Stimulated activated memory B cell treated with anti-CD40 and anti-IgM and Interleukin-4, amounts not matched to agents 10 μg/mL and 1 μg/mL and 100 μg/mL, for 72 hours (primary cell): ENCODE measurements at places on chromosomes 3 and 15.

DNA sequence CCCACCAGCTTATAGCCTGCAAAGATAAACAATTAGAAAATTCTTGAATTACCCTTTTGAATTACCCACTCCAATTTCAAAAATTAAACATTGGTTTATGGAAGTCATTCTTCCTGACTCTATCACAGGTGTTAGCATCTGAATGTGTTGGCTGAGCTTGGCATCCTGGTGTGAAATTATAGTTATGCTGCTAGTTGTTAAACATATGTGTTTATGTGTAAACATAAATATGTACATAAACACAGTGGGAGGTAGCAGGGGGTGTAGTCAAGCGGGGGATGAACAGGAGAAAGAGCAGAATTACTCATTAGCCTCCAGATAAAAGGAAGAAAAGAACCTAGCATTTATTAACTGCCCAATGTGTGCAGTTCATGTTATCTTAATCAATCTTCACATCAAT, 530.2 kb downstream of the MCTP2 start:
- ATAC-seq = no peak

DNA sequence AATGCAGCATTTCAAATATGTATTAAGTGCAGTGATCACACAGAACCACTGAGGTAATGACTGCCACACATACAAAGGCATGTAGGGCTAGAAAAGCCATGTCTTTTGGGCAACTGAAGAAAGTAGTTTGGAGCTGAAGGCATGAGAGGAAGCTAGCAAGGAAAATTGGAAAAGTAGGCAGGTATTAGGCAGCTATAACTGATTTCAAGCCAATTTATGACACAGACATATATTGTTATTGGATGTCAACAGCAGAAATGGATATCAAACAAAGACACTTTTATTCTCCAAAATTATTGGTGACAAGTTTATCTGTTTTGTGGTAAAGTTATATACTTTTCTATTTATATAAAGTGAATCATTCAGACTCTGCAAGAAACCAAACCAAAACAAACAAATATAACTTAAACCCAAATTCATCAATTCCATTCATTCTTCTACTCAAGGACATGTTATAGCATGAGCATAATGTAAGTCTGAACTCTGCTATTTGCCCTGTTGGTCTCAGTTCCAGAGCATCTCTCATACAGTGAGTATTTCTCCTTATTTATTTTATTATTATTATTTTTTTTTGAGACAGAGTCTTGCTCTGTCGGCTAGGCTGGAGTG, 307.4 kb upstream of the COL8A1 start:
- no peak for ATAC-seq

- ATAC-seq = no peak
These were observed 40.9 kb upstream of the NR2C2 start for GRCh38 chr3:14906355-14906971.

GRCh38 chr3:55554634-55555425, 67.7 kb upstream of the WNT5A start:
- ATAC-seq = no peak

DNA sequence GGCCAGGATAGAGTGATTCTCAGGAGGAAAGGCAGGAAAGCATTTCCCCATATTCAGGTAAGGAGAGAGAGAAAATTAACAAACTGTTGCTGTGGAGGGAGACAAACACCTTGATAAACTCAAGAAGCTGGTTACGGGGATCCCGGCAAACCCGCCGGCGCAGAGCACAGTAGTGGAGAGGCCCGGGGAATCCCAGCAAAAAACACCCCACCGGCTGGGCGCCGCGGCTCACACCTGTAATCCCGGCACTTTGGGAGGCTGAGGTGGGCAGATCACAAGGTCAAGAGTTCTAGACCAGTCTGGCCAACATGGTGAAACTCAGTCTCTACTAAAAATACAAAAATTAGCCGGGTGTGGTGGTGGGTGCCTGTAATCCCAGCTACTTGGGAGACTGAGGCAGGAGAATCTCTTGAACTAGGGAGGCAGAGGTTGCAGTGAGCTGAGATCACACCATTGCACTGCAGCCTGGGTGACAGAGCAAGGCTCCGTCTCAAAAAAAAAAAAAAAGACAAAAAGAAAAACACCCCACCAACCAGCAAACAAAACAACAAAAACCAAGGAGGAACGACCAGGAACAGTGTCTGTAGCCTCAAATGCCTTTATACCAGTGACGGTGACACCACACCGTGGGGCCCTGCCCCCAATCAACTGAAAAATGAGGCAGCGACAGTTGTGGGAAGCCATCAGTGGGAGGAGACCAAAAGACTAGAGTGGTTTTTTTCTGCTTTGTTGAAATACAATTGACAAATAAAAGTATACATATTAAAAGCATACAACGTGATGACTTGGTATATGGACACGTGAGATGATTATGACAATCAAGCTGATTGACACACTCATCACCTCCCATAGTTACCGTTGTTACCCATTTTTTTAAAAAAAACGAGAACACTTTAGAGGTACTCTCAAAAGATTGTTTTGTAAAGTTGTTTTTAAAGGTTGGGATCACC, 40.2 kb upstream of the IDH2 start:
- no peak for ATAC-seq

DNA sequence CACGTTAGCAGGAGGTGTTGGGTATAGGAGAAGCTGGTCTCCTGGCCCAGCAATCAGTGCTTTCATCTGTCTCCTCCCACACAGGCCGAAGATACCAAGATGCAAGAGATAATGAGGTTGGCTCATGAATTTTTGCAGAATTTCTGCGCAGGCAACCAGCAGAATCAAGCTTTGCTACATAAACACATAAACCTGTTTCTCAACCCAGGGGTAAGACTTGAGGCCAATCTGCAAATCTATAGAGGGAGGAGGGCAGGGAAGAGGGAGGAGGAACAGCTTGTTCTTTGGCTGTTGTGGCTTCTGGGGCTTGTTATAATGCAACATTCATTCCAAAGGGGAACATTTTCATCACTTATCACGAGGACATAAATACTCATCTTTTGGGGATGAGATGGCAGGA, 195.3 kb downstream of the ITPR1 start:
- no peak for ATAC-seq

DNA sequence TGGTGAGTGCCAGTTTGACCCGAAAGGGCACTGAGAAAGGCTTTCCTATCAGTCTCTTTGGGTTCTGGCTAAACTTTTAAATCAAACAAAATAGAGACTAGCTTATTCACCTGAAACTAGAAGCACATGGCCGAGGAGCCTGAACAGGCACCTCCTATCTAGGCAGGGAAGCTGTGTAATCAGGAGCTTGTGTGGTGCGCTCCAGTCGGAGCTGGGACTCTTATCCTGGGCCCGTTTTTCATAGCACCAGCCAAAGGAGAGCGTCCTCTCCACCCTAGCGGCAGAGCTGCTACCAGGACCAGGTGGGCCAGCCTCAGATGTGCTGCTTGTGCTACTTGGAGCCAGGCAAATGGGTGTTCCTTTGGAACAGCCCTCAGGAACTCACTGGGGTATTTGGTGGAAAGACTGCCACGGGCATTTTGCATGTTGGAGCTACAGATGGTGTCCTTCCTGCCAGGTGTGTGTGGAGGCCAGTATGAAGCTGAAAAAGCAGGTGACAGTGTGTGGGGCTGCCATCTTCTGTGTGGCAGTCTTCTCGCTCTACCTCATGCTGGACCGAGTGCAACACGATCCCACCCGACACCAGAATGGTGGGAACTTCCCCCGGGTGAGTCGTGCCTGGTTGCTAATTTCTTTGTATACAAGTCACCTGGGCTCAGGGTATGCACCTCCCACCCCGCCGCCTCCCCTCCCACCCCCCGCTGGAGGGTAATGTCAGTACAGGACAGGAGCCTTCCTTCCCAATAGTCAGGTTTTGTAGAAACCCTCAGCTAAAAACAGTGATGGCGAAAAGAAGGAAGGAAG, 833 bp downstream of the MAN2A2 start:
- no peak for ATAC-seq

- no peak for ATAC-seq
These were observed 318.7 kb upstream of the STT3B start for GRCh38 chr3:31213869-31214486.

DNA sequence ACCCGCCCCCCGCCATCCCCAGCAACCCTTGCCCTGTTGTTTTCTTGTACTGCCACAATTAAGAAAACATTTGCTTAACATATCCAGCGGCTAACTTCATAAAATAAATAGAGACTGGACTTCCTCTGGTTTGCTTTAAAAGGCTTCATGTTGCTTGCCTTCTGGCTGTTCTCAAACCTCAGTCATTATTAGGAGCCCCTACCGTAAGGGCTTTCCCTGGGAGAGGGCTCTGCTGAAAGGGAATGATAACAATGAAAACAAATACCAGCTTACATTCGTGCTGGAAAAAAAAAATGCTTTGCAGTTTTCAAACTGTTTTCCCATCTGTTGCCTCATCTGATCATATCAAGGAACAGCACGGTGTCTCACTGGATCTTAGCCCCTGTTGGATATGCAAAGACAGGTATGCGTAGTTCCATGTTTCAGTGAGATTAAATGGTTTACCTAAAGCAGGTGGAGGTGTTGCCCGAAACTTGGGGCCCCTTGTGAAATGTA, 77.2 kb upstream of the VGLL4 start:
- no peak for ATAC-seq

- ATAC-seq = no peak
These were observed 184.7 kb upstream of the POU1F1 start for GRCh38 chr3:87461036-87461435.

DNA sequence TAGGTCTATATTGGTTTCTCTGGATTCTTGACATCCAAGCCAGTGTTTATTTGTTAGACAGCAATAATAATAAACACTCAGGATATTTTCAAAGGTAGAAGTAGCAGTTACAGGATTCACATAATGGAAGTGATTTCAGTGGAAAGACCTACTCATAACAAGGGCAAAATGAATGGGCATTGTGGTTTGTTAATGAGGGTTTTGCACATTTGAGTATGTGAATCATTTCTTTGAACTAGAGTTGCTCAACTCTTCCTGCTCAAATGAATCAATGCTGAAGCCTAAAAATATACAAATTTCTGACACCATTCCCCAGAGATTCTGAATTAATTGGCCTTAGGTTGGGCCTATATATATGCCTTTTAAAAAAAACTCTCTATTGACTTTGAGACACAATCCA, 4.1 kb upstream of the COL6A5 start:
- ATAC-seq = no peak

DNA sequence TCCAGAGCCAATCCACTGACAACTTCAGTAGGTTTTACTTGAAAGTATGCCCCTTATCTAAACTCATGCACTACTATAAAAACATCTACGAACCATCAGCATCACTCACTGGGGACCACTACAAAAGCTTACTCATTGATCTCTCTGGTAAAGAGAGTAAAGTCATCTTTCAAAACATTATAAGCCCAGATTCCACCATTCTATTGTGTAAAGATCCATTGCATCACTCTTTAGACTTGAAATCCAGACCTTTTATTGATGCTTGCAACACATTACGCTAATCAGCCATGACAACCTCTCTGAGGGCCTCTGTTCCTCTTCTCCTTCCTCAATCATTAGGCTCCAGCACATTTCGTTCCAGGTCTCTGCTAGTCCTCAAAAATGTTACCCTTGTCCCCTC, 248.9 kb upstream of the WNT5A start:
- no peak for ATAC-seq

GRCh38 chr3:170471149-170471548, 52.5 kb downstream of the CLDN11 start:
- ATAC-seq = no peak

- no peak for ATAC-seq
These were observed 125.5 kb downstream of the DIPK2A start for GRCh38 chr3:144097163-144097562.

- ATAC-seq = no peak
These were observed 196.2 kb downstream of the TUSC7 start for GRCh38 chr3:116905794-116906193.

- ATAC-seq = no peak
These were observed 32.6 kb upstream of the NANOGP8 start for GRCh38 chr15:35117543-35118265.

GRCh38 chr3:42459151-42459550, 43.3 kb upstream of the VIPR1 start:
- no peak for ATAC-seq

- no peak for ATAC-seq
These were observed 128.0 kb downstream of the DNAJB8 start for GRCh38 chr3:128338536-128339330.

- ATAC-seq = no peak
These were observed 160.5 kb downstream of the CHSY1 start for GRCh38 chr15:101091080-101092017.

- ATAC-seq = no peak
These were observed 8.0 kb downstream of the AMIGO3 start for GRCh38 chr3:49711489-49711888.
